EL (cell line): ENCODE measurements at places on chromosomes 11 and 22.

- peak; percentile 69 for DNase-seq
These were observed 6.6 kb downstream of the NEAT1 start for GRCh38 chr11:65429068-65429681.

DNA sequence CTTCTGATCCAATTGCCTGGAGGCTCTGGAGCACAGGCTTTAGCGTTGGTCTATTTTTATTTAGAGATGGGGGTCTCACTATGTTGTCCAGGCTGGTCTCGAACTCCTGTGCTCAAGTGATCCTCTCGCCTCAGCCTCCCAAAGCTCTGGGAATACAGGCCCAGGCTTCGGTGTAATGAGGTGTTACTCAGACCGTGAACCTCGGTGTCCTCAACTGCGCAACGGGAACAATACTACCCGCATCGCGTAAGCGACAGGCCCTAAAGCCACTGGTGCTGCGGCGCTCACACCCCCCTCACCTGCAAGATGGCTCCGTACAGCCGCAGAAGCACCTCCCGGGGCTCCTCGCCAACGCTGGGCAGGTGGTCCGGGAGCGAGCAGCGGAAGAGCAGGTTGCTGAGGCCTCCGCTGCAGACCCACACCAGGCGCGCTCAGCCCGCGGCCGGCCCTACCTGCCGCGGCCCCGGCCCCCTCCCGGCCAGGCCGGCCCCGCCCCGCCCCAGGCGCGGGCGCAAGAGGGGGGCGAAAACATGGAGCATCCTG is 628 bp downstream of the CHKB start:
- DNase-seq = peak; percentile 26

DNA sequence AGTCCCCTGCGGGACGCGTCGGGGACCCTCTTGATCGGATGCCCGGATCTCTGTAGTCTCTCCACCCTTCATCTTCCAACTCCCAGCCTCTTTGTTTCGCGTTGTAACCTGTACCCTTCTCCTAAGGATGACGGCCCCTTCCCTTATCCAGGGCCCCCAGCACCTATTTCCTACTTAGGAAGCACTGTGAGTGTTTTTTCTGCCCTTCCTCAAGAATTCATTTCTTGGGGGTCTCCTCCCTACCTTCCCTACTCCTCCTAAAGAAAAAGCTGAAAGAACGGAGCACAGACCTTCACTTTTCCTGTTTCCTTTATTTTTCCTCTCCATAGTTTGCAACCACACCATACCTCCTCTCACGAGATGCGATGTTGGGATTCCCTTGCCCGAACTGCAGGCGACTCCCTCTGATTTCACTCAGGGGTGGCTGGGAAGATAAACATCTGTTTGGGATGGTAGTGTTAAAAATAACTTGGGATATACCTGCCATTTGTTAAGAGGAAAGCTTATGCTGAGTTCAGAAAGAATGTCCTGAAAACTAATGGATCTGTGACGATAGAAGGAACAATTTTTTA is 593 bp downstream of the FAM118B start:
- DNase-seq = peak; percentile 15

DNA sequence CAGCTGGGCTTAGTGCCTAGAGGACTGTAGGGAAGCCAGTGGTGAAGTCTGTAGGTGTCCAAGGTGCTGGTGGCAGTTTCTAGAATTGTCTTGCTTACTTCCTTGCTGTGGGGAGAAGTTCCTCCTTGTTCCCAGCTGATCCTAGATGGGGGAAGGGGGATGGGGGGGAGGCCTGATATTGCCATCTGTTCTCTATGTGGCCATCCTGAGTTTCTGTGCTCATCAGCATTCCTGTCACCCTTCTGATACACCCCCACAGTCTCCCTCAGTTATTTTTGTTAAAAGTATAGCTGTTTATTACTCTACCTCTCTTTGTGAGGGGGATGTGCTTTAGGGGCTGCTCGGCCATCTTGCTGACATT is 36.5 kb downstream of the MADD start:
- DNase-seq = no peak

DNA sequence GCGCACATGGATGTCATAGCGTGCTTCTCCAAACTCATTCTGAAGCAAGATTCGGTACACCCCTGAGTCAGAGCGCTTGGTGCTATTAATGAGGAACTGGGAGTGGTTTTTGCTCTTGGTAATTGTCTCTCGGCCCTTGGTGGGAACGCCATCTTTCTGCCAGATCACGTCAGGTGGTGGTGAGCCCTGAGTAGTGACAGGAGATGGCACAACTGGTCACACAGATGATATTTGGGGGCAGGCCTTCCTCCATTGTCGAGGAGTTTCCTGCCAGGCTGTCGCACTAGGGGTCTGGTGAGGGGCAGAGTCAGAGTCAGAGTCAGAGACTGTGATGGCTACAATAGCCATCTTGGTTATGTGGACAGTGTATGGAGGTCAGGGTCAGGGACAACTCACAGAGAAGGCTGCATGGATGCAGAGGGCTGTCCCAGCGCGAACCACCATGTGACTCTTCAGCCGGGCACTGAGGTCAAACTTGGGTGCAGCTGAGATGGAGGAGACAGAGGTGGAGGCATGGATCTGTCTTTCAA is 9.3 kb downstream of the TMEM86A start:
- DNase-seq = no peak

DNA sequence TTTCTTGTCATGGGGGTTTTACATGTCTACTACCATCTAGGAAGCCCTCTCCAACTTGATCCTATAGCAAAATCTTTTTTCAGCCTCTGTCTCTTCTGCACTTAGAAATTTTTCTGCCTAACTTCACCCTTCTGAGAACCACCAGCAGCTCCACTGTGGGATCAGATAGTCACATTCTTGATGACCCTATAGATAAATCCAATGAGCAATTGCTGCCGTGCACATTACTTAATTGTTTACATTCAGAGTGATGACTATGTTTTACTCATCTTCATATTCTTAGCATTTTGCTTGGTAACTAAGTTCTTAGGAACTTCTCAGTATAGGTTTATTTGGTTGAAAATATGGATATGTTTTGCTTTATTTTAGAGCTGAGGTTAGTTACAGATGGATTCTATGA is 12.4 kb upstream of the ETS1 start:
- DNase-seq = peak; percentile 79

DNA sequence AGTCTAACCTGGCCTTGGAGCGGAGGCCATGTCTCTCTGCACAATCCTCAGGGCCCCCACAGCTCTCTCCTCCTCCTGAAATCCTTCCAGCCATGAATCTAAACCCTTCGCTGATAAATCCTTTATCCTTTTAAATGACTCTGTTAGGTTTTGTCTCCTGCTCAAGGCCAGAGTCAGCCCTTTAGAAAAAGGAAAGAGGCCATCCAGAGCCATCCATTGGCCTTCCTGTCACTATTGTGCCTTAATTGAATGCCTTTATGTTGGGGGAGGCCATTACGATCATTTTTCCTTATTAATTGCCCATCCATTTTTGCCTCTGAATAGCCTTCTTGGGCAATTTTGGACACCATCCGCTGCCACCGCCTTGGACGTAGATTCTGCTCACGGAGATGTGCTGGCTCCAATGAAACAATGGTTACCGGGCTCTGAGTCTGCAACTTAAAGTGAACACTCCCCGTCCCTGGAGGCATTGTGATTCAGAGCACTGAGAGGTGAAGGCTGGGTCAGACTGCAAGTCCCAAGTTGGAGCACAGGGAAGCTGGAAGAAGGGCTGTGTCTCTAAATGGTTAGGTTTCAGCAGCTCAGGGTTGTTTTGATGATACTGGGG is 213.0 kb upstream of the E2F8 start:
- peak; percentile 22 for DNase-seq

GRCh38 chr11:2869561-2870427 is 15.8 kb downstream of the CDKN1C start:
- DNase-seq = no peak

GRCh38 chr22:40210818-40211217 is 33.1 kb downstream of the TNRC6B start:
- no peak for DNase-seq

DNA sequence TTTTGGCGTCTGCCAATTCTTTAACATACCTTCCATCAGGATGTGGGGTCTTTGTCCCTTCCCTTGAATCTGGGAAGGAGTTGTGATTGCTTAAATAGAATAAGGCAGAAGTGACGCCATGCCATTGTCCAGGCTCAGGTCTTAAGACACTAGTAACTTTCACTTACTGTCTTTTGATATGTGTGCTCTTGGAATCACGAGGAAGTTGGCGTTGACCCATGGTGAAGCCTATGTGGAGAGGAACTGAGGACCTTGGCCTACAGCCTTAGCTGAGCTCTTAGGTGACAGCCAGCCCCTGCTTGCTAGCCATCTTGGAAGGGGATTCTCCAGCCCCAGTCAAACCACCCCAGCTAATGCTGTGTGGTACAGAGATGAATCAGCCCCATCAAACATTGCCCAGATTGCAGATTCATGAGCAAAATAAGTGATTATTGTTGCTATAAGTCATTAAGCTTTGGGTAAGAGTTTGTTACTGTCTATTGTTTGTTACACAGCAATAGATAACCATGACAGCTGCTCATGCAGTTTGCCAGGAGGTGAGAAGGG is 17.6 kb upstream of the CLPB start:
- no peak for DNase-seq

GRCh38 chr11:14908214-14908880 is 16.3 kb upstream of the CYP2R1 start:
- DNase-seq = peak; percentile 43

- no peak for DNase-seq
These were observed 620 bp upstream of the TUBGCP6 start for GRCh38 chr22:50245214-50246072.

DNA sequence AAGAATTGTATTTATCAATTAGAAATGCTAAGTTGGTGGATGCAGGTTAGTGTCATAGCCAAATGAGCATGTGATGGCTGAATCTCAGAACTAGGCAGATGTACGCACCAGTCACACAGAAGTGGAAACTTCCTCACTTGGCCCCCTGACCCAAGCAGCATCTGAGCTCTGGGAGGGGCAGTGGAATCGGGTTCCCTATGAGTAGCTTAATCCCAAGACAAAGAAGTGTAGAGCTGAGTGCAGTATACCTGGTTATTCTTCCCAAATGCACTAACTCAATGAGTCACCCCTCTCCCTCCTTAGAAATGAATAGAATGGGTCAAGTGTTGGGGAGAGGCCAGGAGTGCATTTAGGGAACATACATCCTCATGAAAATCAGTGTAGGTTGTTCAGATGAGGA is 224.6 kb downstream of the FAT3 start:
- no peak for DNase-seq

DNA sequence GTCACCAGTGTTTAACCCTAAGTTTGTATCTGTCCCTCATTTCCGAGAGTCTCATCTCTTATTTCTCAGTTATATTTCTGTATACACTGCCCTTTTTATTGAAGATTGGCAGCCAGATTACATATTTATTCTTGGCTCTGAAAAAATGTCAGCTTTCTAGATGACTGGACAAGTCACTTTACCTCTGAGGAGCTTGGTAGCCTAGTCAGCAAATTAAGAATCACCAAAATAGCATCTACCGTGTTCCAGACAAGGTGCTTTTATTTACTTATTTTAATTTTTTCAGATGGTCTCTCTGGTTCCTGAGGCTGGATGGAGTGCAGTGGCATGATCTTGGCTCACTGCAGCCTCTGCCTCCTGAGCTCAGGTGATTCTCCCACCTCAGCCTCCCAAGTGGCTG is 5.6 kb upstream of the RBM4 start:
- no peak for DNase-seq

DNA sequence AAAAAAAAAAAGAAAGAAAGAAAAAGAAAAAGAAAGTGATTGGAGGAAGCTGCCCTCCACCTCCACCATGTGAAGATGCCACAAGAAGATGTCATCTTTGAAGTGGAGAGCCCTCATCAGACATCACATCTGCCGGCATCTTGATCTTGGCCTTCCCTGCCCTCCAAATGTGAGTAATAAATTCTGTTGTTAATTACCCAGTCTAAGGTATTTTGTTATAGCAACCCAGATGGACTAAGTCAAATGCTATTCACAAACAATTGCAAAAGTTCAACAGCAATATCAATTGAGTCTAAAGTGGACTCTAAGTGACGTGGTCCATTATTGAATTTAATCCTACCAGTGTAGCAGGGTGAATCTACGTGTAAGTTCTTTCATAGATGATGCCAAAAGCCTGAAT is 55.9 kb upstream of the NUP160 start:
- peak; percentile 41 for DNase-seq

DNA sequence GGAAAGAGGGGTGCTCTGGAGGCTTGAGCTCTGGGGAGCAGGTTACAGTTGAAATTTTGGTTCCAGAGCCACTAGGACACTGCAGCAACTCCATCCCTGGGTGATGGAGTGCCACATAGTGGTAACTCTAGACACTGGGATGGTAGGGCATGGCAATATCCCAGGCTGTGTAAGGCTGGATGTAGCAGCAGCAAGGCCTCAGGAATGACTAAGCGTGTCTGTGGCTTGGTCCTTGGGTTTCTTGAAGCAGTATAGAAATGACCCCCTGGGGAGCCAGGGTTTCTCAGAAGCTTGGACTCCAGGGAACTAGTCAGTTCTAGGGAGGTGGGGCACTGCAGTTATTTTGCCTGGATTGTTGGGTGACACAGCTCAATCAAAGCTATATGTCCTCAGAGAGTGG is 8.1 kb downstream of the MS4A4A start:
- DNase-seq = peak; percentile 16

GRCh38 chr11:14414470-14415461 is 55.8 kb upstream of the RRAS2 start:
- DNase-seq = peak; percentile 68

DNA sequence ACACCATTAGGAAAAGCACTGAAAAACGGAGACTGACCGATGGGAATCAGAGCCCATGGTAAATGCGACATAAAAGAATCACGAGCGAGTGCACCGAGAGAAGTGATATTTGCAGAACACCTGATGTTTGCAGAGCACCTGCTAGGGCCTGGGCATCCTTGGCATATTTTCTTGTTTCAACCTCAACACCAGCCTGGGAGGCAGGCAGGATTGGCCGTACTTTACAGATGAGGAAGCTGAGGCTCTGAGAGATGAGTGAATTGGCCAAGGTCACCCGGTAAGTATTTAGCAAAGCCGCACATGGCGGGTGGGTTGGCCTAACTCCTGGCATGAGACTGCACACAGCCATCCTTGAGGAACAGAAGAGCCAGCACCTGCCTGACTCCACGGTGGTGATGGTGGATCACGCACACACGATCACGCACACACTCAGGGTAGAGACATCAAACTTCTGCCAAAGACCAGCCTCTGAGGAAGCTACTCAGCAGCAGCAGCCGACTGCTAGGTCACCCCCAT is 21.6 kb upstream of the CHADL start:
- no peak for DNase-seq

GRCh38 chr11:13216711-13217075 is 60.9 kb upstream of the BMAL1 start:
- DNase-seq = no peak

- DNase-seq = no peak
These were observed 414.5 kb downstream of the BRD1 start for GRCh38 chr22:49413146-49413545.

- DNase-seq = peak; percentile 100
These were observed 27.9 kb downstream of the MB start for GRCh38 chr22:35589071-35589755.

- DNase-seq = no peak
These were observed 369.2 kb upstream of the NARS2 start for GRCh38 chr11:78943841-78944240.
